Fibroblast of the conjunctiva (primary cell): ENCODE measurements at places on chromosomes 1 and 21.
A peak's percentile ranks its signal among the peaks of the same experiment; 100 is the strongest.

GRCh38 chr1:229258031-229258756 lies 12.7 kb upstream of the RAB4A start:
- peak; percentile 49 for DNase-seq

DNA sequence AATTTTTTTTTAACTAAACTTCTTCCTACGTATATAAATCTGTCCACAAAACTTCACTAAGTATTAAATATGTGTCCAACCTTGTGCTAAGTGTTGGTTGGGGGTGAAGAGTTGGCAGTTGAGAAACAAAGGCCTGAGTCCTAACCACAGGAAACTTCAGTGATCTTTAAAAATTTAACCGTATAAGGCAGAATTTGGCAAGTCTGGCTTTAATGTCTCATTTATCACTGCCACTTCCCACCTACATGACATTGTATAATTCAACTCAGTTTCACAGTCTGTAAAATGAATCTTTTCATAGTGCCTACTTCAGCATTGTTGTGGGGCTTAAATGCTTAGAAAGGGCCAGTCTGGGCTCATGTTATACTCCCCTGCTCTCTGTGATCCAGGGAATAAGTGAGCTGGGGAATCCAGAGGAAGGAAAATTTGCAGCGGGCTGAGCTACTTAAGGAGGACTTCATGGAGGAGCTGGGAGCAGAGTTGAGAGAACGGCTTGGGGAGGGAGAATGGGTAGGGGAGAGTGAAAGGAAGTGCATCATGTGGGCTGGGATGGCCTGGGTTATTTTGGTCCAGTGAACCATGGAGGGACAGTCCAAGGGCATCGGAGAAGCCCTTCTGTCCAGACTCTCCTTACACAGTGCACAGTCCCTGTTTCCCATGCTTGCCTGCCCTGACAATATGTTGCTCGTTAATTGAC lies 14.5 kb downstream of the IFNAR2 start:
- DNase-seq, result no peak

DNA sequence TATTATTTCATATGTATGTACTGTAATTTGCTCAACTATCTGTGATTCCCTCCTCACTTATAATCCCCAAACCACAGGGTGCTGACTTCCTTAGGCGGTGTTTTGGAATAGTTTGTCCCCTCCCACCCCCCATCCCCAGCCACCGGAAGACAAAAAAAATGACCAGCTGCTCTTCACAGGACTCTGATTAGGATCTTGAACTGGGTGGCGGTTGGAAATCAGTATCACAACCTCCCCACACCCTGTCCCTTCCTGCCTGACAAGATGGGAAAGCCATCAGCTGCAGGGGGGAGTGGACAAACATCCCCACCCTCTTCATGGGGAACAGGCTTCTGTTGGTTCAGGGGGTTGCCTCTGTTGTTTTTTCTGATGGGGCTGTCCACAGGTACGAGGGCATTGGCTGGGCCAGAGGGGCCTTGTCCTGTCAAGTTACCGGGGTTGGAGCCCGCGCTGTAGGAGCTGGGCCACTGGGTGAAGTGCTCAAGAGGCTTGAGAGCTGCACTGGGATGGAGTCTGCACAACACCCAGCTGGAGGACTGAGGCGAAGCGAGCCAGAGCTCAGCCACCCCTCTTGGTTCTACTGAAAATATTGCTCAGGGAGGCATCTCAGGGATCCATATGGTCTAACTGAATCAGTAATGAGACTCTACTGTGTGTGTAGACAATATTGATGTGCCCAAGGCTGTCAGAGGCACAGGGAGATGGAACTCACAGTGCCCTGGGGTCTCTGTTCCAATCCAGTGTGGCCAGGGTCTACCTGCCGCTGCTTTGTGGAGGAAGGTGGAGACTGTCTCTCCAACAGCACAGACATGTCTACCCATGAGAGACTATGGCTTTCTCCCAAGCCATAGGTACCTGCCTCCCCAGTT lies 28.2 kb downstream of the NAV1 start:
- DNase-seq, result no peak

GRCh38 chr1:42173961-42174735 lies 9.6 kb upstream of the GUCA2A start:
- no peak for DNase-seq

GRCh38 chr1:106746448-106747085 lies 309.9 kb upstream of the PRMT6 start:
- no peak for DNase-seq

- no peak for DNase-seq
Measured at GRCh38 chr1:66951513-66951912, 26.7 kb downstream of the MIER1 start.

DNA sequence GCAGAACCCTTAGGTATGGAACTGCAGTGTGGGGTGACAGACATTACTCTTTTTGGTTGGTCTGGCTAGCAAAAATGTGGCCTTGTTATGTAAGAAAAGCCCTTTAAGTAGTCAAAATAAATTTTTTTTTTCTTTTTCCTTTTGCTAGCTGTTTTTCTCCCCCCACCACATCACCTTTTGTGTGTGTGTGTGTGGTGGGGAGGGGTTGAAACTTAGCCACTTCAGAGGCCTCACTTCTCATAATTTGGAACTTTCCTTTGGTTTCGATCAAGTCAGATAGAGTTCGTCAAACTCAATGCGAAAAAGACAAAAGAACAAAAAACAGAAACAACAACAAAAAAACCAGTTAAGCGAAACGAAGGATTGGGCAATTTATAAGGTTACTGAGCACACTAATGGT lies 1.9 kb upstream of the PRMT2 start:
- no peak for DNase-seq

DNA sequence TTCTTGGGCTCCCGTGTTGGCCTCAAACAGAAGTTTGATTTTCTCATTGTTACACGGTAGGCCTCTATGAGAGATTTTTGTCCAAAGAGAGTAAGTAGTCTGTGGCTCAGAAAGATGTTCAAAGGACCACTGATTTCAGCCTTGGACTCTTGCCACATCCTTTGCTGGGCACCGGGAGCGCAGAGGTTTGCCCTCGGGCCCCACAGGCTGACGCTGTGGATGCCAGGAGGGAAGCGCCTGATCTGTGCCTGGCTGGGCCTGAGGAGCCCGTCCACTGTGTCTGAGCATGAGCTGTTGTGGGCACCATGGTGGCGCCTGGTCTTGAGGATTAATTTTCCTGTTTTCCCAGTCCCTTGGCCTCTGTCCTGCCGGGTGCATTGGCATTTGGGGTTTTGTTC lies 52.3 kb downstream of the PCNT start:
- DNase-seq, result no peak

DNA sequence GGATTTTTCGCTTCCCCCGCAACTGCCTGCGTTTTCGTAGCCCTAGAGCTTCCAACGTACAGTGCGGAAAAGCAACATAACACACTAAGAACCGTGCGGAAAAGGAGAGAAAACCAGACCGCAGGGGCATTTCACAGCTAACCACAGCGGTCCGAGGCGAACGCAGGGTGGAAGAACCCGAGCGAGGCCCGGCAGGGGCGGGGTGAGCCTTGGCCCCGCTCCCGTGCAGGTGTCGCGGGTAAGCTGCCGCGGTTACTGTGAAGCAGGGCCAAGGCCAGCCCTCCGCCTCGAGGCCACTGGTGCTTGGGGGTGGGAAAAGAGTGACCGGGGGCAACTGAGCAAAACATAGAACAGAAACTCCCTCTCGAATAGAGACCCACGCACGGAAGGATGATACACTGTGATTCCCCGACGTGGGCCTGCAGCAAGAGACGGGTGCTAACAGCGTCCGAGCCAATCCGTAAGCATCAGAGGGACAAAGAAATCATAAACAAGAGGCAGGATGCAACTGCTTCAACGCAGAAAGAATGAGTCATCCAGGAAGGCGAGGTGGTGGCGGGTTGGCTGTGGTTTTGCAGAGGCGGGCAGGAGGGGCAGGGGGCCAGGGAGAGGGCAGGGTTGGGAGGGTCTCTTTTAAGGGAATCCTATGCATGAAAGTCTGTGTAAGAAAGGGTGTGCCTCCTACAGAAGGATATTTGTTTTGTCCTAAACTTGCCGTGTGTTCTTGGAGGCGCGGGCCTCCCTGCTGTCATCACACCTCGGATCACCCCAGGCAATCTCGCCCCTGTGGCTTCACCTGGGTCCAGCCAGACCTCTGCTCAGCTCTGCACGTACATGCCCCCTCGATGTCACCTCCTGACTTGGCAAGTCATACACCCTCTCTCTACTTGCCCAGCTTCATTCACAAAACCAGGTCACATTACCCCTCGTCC lies 7.3 kb downstream of the GNG4 start:
- no peak for DNase-seq

DNA sequence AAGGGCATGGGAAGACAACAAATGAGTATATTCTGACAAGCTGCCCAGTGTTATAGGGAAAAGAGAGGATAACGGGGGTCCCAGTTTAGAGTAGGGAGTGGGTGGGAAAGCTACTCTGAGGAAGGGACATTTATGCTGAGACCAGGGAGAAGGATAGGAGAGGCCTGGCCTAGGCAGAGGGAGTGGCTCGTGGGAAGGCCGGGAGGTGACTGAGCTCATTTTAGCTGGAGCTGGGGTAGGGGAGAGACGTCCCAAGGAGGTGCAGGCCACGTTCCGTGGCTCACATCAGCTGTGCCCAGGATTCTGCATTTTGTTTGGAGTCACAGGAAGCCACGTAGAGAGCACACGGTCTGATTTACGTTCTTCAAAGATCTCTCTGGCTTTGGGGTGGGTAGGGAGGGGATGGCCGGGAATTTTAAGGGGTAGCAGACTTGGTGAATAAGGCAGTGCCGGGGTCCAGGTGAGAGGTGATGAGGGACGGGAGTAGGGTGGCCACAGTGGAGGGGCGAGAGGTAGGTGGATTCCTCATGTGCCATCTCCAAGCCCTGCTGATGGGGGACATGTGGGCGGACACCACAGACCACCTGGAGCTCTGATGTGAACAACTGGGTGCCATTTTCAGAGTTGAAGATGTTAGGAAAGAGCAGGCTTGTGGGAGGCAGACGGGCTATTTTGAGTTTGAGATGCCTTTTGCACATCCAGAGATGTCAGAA lies 4.7 kb downstream of the TINAGL1 start:
- DNase-seq, result no peak

- no peak for DNase-seq
Measured at GRCh38 chr1:118247593-118247992, 62.6 kb upstream of the SPAG17 start.

GRCh38 chr1:246527402-246528088 lies 20.5 kb upstream of the SMYD3 start:
- DNase-seq, result no peak

- DNase-seq, result no peak
Measured at GRCh38 chr1:33045814-33046213, 9.1 kb upstream of the AK2 start.

DNA sequence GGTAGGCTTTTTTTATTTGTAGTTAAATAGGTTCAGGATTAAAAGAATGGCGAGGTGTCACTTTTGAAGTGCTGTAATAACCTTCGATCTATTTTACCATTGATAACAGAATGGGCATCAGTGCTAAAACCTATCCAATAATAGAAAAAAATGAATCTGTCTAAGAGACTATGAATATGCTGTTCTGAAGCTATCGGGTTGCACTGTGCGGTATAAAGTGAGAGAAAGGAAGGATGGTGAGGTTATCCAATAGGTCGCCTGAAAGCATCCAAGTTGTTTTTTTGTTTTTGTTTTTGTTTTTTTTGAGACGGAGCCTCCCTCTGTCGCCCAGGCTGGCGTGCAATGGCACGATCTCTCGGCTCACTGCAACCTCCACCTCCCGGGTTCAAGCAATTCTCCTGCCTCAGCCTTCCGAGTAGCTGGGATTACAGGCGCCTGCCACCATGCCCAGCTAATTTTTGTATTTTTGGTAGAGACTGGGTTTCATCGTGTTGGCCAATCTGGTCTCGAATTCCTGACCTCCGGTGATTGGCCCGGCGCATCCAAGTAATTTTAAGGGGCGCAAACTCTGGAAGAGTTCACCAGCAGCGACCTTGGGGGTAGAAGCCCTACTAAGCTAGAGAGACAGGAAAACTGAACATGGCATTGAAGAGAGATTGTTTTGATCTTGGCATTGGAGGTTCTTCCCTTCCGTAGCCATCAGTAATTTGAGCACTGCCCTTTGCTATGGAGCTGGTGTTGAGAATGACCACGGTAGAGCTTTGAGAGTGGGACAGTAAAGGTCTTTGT lies 8.7 kb upstream of the MDM4 start:
- DNase-seq, result no peak

GRCh38 chr1:30166174-30166573 lies 557.2 kb downstream of the MATN1 start:
- no peak for DNase-seq

- DNase-seq, result no peak
Measured at GRCh38 chr1:95116580-95117206, 462 bp upstream of the TLCD4 start.

DNA sequence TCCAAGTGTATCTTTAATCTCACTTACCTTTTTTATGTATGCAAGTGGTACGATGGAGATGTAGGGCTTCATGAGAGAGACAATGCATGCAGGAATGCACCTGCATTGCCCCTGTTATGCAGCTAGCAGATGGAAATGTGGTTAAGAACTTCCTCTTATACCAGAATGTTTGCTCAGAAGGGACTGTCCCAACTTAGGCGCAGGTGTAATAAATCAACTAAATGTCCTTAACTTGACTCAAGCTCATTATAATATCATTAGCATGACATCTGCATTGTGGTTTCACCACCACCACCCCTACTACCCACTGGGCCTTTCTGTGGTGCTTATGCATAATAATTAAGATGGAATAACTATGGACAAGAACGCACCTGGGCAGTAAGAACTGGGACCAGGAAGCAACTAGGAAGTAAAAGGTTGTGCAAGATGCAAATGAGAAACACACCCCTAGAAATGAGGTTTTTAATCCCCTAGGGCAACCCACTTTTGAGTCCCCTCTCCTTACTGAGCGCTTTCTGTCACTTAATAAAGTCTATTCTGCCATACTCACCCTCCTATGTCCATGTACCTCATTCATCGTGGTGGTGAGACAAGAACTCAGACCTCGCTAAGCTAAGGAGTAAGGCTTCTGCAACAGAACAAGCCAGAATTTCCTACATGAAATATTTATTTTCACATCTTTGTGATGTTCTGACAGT lies 1103.3 kb upstream of the B3GALT2 start:
- DNase-seq, result no peak

- DNase-seq, result no peak
Measured at GRCh38 chr1:48092401-48092800, 95.2 kb upstream of the TRABD2B start.

DNA sequence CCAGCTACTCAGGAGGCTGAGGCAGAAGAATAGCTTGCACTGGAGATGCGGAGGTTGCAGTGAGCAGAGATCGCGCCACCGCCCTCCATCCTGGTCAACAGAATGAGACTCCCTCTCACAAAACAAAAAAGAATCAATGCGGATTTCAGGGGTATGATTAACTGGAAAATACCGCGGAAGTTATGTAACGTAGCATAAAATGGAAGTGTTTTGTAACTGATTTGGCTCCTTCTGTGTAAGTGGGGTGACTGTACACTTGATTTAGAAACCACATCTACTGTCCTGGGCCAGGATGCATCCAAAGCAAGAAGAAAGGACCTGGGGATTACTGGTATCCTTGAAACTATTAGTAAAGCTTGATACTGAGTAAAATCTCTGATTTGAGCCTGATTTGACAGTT lies 3.1 kb upstream of the VAMP4 start:
- no peak for DNase-seq

DNA sequence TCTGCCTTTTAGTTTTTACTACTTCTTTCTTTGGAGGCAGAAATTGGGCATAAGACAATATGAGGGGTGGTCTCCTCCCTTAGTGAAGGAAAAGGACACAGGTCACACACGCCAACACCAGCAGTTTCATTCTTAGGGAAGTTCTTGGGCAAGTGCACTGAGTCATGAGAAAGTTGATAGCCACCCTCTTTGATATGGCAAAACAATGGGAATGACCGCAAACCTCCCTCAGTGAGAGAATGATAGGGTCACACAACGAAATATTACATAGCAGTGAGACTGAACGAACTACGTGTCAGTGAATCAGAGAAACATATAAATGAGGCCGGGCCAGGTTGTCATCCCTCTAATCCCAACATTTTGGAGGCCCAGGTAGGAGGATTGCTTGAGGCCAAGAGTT lies 20.0 kb downstream of the IL6R start:
- DNase-seq, result no peak
